T-helper 2 cell (primary cell): ENCODE measurements at places on chromosomes 1 and 21.

- DNase-seq: no peak
These were observed 16.2 kb downstream of the OLIG2 start for GRCh38 chr21:33041981-33042380.

DNA sequence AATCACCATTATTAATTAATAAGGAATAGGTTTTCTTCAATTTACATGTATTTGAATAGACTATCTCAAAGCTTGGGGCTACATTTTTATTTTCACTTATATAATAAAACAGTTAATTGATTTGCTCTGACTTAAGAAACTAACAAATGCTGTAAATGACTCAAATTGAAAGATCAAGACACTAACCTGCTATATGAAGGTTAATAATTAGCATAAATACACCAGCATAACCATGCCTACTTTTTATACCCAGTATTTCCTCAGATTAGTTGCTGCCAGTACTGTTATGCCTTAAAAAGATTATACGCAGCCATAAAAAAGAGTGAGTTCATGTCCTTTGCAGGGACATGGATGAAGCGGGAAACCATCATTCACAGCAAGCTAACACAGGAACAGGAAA, 1545.1 kb downstream of the AMY1C start:
- DNase-seq: no peak

- DNase-seq: no peak
These were observed at the start of gene AKT3 for GRCh38 chr1:243850202-243850451. Gene AKT3 (minus strand): TSS chr1:243850243. CDS start chr1:243843170, 7,073 bp downstream.

DNA sequence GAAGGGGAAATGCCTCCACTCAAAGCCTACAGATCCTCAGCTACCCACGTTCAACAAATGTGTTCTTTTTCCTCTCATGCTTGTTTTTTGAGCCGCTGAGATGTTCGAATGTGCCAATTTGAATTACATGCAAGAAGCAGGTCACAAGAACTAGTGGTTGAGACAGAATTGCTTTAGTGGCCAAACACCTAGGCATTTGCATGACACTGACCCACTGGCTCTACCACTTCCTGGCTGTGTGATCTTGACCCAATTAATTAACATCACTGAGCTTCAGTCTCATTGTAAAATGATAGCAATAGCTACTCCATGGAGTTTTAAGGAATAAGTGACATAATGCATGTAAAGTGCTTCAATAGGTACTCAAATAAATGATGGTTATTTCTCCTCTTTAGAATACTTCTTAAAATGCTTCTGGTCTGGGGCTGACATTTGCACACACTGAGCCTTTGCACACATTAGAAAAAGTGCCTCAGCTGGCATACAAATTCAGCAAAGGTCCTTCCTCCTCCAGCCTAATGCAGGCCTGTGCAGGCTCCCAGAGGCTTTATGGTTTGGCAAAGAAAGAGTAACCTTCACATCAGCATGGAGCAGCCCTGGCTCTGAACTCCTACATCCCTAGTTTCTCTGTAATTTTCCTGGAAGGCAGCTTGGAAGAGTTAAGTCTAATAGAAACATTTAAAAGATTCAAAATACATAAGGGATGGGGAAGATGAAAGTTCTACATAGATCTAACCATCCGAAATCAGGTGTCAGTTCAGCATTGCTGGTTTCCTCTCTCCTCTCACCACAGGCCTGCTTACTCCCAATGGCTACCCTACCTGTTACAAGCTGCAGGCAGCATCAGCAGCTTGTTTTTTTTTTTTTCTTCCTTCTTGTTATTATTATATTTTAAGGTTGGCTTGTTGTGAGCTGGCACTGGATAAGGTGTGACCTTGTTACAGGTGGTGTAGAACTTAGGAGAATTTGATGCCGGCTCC, 107.4 kb downstream of the TBX19 start:
- DNase-seq: no peak

DNA sequence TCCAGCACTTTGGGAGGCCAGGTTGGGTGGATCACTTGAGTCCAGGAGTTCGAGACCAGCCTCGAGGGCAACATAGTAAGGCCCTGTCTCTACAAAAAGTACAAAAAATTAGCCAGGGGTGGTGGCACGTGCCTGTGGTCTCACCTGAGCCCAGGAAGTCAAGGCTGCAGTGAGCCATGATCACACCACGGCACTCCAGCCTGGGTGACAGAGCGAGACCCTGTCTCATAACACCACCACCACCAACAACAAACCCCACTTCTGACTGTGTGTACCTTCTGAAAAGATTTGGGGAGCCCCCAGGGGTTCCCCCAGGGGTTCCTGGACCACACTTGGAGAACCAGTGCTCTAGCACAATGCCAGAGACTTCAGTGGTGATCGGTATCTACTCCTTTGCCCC, 29.9 kb downstream of the NUAK2 start:
- no peak for DNase-seq

DNA sequence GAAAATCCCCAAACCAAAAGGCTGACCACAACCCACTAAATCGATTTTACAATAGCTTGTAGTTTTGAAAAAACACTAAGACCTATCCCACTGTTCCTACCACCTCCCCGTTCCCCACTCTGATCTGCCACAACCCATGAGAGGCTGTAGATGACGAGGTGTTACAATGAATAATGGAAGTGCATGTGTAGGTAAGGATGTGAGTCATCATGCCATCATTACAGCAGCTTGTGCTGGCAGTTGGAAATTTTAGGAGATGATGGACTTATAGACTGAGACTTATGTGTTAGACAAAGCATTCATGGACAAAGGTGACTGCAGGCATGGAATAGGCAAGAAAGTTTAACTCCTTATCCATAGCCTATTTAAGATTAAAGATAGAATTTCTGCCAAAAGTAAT, 184.7 kb upstream of the CACYBP start:
- DNase-seq: no peak

- no peak for DNase-seq
These were observed 176.2 kb downstream of the ROR1 start for GRCh38 chr1:63950023-63950422.

- no peak for DNase-seq
These were observed 98.2 kb upstream of the ERG start for GRCh38 chr21:38596264-38597042.

DNA sequence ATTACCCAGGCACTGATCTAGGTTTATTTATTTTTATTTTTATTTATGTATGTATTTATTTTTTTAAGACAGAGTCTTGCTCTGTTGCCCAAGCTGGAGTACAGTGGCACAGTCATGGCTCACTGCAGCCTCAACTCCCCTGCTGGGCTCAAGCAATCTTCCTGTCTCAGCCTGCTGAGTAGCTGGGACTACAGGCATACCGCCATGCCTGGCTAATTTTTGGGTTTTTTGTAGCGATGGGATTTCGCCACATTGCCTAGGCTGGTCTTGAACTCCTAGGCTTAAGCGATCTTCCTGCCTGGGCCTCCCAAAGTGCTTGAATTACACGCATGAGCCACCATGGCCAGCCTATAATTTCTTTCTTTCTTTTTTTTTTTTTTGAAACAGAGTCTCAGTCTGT, 9.4 kb downstream of the PHACTR4 start:
- no peak for DNase-seq

- no peak for DNase-seq
These were observed 139.9 kb upstream of the KIAA0040 start for GRCh38 chr1:175332515-175332914.

DNA sequence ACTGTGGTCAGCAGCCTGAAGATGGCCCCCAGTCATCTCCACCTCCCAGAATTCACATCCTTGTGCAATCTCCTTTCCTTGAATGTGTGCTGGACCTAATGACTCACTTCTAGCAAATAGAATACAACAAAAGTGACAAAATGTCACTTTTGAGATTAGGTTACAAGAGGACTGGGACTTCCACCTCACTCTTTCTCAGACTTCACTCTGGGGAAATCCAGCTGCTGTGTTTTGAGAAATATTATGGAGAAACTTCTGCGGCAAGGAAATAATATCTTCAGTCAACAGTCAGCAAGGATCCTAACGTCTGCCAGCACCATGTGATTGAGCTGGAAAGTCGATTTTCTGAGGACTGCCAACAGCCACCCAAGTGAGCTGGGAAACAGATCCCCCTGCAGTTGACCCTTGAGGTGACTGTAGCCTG, 70.5 kb upstream of the GADD45A start:
- no peak for DNase-seq

DNA sequence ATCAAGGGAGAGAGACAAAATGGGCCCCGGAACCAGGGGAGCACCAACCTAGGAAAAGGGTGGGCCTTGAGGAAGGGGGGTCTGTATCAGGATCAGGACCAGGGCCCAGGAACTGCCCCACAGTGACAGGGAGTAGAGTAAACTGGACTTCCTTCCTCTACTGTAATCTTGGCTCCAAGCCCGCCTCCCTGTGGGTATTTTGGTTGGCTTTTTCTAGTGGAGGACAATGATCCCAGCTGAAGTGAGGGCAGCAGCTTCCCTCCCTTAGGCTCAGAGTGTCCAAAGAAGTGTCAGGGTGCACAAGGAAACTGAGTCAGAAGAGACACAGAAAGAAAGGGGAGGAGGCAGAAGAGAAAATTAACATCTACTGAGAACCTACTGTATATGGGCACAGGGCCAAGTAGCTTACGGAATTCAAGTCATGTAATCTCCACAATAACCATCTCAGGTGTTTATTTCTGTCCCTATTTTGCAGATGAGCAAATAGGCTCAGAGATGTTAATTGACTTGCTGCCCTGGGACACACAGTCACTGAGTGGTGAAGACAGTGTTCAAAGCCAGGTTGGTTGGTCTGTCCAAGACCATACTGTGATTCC, 4.8 kb downstream of the UBQLN4 start:
- DNase-seq: no peak

GRCh38 chr1:46026531-46026930, 105.9 kb downstream of the PIK3R3 start:
- no peak for DNase-seq

- DNase-seq: peak; percentile 68
These were observed 31.0 kb downstream of the SLC45A1 start for GRCh38 chr1:8348777-8349472.

DNA sequence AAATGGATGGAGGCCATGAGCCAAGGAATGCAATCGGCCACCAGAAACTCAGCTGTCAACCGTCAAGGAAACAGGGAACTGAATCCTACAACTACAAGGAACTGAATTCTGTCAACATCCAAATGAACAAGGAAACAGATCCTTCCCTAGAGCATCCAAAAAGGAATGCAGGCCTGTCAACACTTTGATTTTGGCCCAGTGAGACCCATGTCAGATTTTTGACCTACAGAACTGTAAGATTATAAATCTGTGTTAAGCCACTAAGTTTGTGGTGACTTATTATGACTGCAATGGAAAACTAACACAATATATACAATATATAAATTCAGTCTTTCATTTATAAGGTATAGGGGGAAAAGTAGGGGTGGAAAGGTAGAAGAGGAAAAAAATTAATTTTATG, 55.3 kb downstream of the SHCBP1L start:
- no peak for DNase-seq

DNA sequence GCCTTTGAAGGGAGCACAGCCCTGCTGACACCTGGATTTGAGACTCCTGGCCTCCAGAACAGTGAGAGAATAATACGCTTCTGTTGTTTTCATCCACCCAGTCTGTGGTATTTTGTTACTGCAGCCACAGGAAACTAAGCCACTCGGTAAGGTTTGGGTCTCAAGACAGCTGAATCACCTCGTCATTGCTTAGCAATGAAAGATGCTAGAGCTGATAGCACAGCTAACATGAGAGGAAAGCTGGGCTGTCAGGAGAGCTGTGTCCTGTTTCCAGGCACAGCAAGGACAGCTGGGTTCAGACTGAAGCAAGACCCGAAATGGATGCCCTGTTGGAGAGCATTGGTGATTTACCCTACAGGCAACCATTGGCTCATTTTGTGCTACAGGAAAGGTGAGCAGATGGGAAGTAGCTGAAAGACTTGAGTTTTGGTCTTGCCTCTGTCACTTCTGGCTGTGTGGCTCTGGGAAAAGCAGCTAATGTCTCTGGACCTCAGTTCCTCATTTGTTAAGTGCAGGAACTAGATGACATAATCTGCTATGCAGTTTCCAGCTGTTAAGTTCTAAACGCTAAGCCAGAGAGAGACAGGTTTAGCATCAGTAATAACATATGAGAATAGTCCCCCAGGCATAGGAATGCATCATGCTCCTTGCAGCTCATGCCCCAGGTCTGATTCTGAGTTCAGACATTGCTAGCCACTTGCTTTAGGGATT, 58.0 kb downstream of the CLIC6 start:
- DNase-seq: no peak

DNA sequence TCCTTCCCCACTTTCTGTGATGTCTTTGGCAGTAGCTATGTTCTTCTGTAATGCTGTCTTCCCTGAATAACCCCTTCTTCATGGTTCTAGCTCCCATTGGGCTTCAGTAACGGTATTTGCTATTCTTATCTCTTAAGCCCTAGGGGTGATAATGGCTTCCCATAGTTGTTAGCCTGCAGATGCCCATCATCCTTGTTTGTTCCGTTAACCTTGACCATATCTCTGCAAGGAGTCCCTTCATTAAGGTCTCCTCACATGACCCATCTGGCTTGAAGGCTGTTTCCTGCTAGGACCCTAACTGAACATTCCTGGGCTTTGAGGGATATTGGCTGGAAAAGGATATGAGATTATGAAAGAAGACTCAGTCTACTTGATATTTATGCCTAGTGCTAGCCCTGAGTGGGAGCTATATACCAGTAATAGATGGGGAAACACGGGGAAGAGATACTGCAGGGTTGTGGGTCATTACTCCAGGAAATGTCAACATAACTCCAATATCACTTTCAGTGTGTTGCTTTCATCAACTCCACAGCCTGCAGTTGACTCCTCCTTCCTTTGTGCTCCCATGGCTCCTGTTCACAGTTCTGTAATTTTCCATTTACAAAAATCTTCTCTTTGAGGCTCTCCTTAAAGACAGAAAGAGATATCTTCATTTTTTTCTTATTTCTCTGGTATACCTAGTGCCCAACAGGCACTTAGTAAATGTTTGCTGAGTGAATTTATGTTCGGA, 2.5 kb downstream of the MR1 start:
- DNase-seq: no peak

- peak; percentile 53 for DNase-seq
These were observed 2.7 kb downstream of the CDC14A start for GRCh38 chr1:100354971-100355394.

GRCh38 chr1:186202271-186202764, 172.7 kb downstream of the TPR start:
- DNase-seq: no peak

DNA sequence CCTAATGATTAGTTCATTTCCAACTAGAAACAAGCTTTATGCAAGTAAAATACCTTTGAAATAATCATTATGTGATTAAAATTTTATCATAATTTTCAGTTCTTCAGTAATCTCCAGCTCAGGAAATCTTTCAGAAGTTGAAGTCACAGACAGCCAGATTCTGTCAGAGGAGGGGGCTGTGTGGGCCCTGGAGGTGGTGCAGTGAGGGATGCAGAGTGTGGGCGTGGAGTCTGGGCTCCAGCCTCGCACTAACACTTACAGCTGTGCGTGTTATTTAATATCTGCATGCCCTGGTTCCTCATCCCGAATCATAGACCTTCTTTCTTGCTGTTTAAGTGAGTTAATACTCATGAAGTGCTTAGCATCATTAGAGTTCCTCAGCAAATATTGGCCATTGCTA, 23.9 kb downstream of the WDR64 start:
- DNase-seq: no peak
